NCI-H460 (cell line): ENCODE measurements at places on chromosomes 3 and 15. TPM values are rescaled to one million over a fixed set of nuclear protein-coding genes. Genes with fewer than 3 reads are reported as not detected.

GRCh38 chr3:112005091-112005672 is 6.5 kb downstream of the TAGLN3 start:
- DNase-seq = no peak

GRCh38 chr15:64566629-64567427 is 106.5 kb downstream of the ZNF609 start:
- no peak for DNase-seq

- DNase-seq = no peak
Observed at GRCh38 chr15:100112636-100113305, 229.0 kb downstream of the ADAMTS17 start.

DNA sequence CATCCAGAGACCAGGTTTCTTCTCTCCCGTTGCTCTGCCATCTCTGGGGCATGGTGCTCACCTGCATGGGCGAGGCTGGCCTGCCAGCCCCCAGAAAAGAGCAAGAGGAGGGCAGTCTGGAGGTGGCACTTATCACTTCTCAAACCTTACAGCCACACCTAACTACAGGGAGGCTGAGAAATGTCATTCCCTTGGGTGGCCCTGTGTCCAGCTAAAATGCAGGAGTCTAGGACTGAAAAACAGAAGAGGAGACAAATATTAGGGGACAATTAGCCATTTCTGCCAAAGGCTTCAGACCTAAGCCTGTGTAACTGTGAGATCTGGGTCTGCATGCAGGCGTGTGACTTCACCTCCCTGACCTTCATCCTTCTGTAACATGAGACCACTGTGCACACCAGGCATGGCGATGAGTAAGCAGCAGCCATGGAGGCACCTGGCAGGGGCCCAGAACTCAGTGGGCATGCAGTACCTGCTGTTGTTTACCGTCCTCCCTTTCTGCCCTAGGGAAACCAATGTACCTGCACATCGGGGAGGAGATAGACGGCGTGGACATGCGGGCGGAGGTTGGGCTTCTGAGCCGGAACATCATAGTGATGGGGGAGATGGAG is 83.4 kb downstream of the MESD start:
- DNase-seq = no peak

GRCh38 chr15:52438047-52438446 is 90.6 kb downstream of the MYO5A start:
- DNase-seq = no peak

The EFCAB12 gene
- not detected in 2 replicates for total RNA-seq

The OSBPL10 gene
- total RNA-seq = 2.1 and 3.0 TPM in 2 replicates

The CPNE9 gene
- not detected in 2 replicates for total RNA-seq
